EH (cell line): ENCODE measurements at places on chromosomes 7 and 10.

- DNase-seq, result no peak
Observed at GRCh38 chr10:114603303-114603702, 54.8 kb downstream of the ABLIM1 start.

GRCh38 chr7:1246871-1247526, 14.3 kb downstream of the UNCX start:
- no peak for DNase-seq

DNA sequence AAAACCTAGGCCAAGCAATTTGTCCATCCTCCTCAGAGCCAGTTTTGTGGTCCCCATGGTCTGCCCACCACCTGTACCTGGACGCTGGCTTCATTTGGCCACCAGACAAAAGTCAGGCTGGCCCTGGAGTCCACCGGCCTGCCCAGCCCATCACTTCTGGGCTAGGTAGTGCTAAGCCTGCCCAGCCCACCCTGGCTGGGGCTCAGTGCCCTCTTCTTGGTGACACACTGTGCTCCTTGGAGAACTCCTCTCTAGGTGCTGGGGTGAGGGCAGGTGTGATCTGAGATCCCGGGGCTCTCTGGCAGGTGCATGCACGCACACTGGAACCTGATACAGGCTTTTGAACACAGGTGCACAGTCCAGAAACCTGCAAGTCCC, 1.1 kb downstream of the AIFM2 start:
- no peak for DNase-seq

DNA sequence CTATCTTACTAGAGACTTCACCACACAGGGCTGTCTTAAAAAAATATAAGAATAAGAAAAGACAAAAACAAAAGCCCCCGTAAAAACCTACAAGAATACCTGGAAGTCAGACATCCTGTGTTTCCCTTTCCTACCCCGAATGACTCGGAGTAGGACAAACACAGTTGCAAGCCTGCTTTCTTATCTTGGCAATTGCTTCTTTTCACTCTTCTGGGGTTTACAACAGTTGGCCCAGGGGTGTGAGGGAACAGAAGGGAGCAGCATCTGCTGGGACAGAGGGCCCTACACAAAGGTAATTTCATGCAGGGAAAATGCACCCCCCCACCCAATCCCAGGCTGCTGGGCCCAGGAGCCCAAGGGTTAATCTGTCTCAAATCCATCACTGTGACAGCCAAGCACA, 220.6 kb downstream of the ARHGAP12 start:
- no peak for DNase-seq

DNA sequence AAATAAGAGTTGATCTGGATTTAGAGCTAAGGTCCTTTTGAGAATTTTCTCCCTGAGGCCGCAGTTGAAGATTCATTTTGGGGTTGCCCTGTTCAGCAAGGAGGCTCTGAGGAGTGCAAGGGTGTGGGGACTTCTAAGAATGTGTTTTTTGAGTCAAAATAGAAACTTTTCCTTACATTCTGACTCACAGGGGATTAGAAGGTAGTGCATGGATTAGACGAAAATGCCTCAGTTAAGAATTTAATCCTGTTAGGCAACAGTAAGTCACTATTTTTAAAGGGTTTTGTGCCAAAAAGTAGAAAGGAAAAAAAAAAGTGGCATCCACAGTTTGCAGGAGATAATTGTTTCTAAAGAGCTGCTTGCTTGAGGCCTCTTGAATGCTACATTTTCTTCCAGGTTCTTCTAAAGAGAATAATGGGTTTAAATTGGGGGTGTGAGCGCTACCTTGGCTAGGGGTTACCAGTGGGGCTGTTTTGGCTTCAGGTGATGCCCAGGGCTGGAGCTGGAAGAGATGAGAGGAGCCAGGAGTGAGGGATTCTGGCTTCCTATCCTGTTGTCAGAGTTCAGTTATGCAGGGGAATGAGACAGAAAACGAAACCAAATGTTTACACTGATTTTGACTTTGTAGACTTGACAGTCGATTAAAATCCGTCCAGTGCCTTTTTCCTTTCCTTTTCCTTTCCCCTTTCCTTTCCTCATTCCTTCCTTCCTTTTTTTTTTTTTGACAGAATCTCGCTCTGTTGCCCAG, 52.9 kb downstream of the BAMBI start:
- peak; percentile 18 for DNase-seq

DNA sequence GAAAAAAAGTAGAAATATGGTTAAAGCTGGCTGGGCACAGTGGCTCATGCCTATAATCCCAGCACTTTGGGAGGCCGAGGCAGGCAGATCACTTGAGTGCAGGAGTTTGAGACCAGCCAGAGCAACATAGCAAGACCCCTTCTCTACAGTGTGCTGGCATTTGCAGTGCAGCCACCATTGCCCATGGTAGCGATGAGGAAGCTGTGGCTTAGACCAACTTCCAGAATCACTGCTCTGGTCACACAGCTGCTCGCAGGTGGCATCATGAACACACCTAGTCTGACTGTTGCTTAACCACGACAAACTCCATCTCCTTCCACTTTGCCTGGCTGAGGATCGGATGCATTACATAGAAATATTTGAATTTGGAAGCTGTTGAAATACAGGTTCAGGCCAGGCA, 137.1 kb downstream of the CUX1 start:
- no peak for DNase-seq

DNA sequence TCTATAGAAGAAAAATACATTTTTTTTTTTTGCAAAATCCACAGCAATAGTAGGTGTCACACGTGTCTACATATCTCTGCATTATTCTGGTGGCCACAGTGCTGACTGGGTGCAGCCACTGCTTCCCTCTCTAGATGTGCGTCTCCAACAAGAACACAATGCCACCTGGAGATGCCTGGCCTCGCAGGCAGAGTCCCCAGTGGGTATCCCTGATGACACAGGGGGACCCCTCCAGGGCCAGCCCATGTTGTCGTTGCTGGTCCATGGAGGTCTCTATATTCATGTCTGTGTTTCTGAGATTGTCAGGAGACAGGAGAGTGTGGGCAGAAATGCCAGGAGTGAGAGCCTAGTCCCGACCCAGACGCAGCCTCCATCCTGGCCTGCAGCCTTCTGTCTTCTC, 345.9 kb upstream of the SHH start:
- no peak for DNase-seq

DNA sequence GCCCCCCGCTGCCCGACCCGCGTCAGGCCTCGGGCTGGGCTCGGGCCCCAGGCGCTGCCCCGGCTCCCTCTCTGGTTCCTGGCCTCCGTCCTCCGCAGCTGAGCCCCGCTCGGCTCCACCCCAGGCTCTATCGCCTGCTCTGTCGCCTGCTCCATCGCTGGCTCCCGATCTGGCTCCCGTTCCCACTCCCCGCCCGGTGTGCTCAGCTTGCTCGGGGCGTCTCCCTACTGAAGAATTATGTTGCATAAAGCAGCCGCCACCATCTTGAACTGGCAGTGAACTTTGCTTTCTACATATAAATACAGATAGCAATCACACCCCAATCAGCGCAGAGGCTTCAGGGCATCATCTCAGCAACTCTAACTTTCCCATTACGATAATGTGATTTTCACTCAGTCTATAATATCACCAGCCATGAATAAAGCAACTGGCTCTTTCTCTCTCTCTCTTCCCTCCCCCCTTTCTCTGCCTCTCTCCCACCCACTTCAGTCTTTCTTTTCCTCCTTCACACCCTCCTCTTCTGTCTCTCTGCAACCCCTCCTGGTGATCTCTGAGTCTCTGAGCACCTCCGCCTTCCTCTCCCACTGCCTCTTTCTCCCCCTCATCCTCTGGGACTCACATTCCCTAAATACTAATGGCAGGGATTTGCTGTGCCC, 43.3 kb upstream of the BTRC start:
- no peak for DNase-seq

GRCh38 chr7:133024596-133024995, 57.3 kb downstream of the CHCHD3 start:
- DNase-seq, result no peak
